Lung (tissue), 17 donors: ENCODE measurements at places on chromosomes 13 and 19. TPM values are rescaled to one million over a fixed set of nuclear protein-coding genes. Genes with fewer than 3 reads are reported as not detected.

The ANKLE1 gene
- 1.6 TPM for total RNA-seq

The CRX gene
- total RNA-seq, result not detected

The ZGLP1 gene
- total RNA-seq, result 5.1 TPM

GRCh38 chr19:42121036-42121621 is 11.1 kb downstream of the POU2F2 start:
- no peak overlapping the region for H3K27ac ChIP-seq
- no peak for DNase-seq
- H3K27me3 ChIP-seq, result no peaks in the 10 kb centered on the region
- no peak overlapping the region for H3K4me3 ChIP-seq
- H3K36me3 ChIP-seq, result no peaks in the 10 kb centered on the region
